ENCODE measurements at places on chromosomes 12 and 14. TPM values are rescaled to one million over a fixed set of nuclear protein-coding genes. Genes with fewer than 3 reads are reported as not detected.

DNA sequence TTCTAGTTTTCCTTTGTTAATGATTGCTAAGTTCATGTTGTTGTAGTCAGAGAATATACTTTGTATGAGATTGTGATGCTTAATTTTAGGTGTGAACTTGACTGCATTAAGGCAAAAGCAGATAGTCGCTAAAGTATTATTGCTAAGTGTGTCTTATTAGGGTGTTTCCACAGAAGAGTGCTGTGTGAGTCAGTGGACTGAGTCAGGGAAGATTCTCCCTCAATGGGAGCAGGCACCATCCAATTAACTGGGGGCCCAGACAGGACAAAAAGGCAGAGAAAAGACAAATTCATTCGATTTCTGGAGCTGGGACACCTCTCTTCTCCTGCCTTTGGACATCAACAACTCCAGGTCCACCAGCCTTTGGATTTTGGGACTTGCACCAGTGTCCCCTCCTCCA lies 48.5 kb downstream of the BAZ1A start:
- DNase-seq, result no peak

DNA sequence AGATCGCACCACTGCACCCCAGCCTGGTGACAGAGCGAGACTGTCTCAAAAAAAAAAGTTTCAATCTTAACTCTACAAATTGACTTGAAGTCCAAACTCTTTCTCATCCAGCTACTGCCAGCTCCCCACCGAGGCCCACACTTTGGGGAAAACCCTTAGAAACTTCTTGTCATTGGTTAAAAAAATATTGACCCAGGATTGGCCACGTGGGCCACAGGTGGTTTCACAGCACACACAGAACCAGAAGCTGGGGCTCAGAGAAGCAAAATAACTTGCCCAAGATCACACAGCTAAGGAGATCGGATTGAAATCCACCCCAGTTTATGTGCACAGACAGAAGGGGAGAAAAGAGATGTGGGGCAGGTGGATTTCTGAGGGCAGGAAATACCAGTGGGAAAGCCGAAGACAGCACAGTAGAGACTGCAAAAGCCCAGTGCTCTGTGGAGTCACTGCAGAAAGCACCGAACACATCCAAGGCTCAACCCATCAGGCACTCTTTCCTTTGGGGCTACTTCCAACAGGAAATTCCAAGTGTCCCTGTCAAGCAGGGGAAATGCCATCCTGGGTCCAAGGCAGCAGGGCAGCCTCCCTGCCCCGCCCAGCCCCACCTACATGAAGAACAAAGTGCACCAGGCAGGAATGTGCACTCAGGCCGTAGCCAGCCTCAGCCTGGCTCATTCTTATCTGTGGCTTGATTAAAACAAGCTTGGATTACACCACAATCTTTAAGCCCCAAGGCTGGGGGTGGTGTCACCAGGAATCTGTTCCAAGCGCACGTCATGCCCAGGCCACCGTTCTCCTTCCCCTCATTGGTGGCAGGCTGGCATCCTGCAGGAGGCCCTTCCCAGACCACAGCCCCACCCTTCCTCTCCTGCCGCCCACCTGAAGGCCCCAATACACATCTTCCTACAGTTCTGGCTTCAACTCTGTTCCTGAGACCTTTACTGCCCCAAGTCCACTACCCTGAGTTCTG lies 72.5 kb downstream of the ITPK1 start:
- DNase-seq, result peak; percentile 94

- DNase-seq, result no peak
Measured at GRCh38 chr14:101196051-101196712, 292.7 kb upstream of the RTL1 start.

GRCh38 chr12:132129007-132129406 lies 15.1 kb downstream of the DDX51 start:
- no peak for DNase-seq

DNA sequence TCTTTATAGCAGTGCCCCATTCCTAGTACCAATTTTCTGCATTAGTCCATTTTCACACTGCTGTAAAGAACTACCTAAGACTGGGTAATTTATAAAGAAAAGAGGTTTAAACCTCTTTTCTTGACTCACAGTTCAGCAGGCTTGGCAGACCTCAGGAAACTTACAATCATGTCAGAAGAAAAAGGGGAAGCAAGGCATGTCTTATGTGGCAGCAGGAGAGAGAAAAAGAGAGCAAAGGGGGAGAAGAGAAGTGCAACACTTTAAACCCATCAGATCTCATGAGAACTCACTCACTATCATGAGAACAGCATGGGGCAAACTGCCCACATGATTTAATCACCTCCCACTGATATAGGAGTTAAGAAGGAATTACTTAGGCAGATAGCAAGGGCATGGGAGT lies 101.6 kb upstream of the PLEKHG7 start:
- DNase-seq, result no peak

DNA sequence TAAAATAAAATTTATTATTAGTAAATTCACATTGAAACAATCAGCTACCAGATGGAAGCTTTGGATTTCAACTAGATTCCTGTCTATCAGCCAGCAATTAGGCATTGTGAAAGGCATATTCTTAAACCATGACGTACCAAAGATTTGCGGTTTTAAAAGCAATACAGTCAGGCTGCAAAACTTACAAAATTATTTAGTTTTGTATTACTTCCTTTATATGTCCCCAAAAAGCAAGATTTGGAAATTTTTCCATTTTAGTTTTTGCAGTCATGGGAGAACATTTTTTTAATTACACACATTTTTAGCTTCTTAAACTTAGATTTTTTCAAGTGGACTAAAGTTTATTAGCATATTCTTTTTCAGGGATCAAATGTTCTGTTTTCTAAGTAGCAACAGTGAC lies 225.0 kb upstream of the KITLG start:
- DNase-seq, result no peak

DNA sequence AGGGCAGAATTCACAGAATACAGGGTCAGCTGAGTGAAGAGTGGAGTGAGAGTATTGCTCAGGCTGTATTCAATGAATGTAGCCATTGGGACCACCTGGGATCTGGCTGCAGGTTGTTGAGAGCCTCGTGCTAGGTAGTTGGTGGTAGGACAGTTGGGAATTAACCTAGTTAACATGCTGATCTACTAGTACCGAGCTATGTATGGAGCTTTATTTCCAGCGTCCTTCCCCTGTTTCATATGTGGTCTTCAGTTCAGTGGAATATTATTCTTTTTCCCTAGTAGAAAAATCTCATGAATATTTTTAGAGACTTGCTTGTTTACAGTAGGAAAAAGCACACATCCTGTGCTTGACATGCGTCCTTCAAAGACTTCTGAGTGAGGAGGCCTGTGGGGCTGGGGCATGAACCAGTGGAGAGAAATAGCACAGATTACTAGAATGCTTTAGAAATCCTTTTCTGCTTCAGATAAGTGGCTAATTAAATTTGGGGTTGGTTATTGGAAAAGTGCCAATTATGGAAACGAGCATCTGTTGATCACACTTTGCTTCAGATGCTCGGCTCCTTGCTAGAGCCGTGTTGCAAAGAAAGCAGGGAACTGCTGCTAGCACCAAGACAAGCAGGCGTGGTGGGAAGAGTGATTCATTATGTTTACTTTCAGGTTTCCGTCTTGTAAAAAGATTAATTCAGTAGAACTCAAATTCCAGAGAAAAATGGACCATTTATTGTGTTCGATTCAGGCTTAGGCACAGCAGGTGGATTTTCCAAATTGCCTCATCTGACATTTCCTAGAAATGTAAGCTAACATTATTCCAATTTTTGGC lies 53.6 kb downstream of the ARF6 start:
- DNase-seq, result no peak

DNA sequence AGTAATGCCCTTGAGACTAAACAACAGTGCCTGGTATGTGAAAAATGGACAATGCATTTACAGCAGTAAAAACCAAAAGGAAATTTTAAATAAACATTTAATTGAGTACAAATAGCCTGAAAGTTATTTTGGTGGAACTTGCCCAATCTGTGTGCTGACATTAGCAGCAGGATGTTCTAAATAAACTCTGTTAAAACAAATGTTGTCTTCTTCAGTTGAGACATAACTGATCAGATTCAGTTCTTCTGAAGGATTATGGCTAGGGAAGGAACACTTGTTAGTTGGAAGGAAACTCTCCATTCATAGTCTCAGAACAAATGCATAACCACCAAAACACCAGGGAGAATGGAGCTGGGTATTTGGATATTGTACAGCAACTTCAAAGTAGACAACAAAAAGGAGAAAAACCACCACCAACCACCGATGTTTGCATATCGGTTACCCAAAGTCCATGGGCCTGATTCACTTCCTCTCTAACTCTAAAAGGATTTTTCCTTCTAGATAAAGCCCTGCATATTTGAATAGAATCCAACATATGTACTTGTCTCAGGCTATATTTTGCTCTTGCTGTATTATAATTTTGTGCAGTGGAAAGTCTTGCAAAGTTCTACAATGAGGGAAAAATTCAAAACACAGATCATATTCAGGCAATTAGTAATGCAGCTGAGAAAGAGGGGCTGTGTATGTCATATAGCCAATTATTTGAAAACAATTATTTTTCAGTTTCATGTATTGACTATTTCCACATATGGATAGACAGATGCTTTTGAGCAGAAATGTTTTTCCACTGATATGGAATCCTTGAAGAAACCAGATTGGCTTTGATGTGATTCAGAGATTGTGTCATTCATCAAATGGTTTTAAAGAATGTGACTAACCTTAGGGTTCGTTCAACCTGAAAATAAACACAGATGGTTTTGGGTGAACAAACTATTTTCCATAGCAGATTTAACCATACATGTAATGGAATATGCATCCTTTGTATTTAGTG lies 152.2 kb upstream of the BMP4 start:
- no peak for DNase-seq

GRCh38 chr12:30090258-30090657 lies 306.5 kb upstream of the TMTC1 start:
- no peak for DNase-seq

DNA sequence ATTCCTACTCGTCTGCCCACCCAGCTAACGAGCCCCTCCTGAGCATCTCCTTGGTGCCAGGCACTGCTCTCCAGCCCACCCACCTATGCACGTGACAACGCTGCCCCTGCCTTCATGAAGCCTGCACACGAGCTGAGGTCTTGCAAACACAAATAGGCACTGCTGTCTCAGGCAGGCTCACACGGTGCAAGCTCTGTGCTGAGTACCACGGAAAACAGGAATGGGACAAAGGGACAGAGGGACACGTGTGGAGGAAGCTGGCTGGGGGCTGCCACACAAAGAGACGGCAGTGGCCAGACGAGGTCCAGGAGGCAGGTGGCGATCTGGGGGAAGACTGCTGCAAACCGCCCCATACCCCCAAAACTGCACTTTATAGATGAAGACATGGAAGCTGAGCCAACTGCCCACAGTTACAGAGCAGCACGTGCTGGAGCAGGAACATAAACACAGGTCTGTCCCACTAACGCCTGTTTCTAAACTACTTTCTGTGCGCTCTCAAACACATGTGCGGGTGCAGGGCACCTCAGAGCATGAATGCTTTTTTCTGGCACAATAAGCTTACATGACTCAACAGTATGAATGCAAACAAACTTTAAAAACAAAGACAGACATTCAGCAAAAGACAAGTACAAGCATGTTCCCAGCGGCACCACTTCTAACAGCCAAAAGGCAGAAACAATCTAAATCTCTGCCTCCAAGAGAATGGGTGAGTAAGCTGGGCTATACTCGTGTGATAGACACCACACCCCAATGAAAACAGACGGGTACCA lies 64.5 kb downstream of the AMN start:
- no peak for DNase-seq

GRCh38 chr12:110906985-110907384 lies 13.4 kb downstream of the MYL2 start:
- DNase-seq, result no peak

- DNase-seq, result peak; percentile 52
Measured at GRCh38 chr12:124683152-124684124, 116.0 kb upstream of the NCOR2 start.

DNA sequence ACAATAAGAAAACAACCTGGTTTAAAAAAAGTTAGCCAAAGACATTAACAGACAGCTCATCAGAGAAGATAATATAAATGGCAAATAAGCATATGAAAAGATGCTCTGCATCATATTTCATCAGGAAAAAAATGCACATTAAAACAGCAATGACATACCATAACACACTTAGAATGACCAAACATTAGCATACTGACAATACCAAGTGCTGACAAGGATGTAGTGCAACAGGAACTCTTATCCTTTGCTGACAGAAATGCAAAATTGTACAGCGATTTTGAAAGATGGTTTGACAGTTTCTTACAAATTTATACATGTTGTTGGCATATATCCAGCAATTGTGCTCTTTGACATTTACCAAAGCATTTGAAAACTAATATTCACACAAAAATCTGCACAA lies 573.0 kb downstream of the FSCB start:
- no peak for DNase-seq

DNA sequence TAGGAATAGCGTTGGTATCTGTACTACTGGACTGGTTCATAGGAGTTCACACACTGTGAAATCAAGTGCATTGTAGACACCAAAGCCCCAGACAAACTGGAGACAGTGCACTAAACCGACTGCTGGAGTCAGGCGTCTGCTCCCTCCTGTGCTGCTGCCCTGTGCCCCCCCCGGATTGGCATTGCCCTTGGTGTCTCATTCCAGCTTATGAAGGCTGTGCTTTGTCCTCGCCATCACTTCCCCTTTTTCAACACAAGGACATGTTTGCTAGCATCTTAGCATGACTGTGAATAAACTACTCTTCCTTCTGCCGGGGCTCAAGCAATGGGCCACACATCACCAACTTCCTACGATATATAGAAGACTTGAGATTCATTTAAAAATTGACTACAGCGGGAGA lies 84.0 kb downstream of the TMCC3 start:
- no peak for DNase-seq

GRCh38 chr14:70077720-70078119 lies 111.0 kb downstream of the SLC8A3 start:
- DNase-seq, result no peak

HSP90B1 gene
- total RNA-seq, result 440 TPM

ACOT4 gene
- total RNA-seq, result 2.3 TPM

SUSD6 gene
- 98.9 TPM for total RNA-seq

RERG gene
- 0.85 TPM for total RNA-seq

SLC17A8 gene
- 2.3 TPM for total RNA-seq

LUM gene
- total RNA-seq, result 64.1 TPM

SLCO1A2 gene
- total RNA-seq, result not detected

SLC25A47 gene
- 0.28 TPM for total RNA-seq

TMEM260 gene
- 17.9 TPM for total RNA-seq

OVCH1 gene
- total RNA-seq, result not detected

Measured in left colon (tissue), 2 donors.